ENCODE measurements at places on chromosomes 2 and 18.

DNA sequence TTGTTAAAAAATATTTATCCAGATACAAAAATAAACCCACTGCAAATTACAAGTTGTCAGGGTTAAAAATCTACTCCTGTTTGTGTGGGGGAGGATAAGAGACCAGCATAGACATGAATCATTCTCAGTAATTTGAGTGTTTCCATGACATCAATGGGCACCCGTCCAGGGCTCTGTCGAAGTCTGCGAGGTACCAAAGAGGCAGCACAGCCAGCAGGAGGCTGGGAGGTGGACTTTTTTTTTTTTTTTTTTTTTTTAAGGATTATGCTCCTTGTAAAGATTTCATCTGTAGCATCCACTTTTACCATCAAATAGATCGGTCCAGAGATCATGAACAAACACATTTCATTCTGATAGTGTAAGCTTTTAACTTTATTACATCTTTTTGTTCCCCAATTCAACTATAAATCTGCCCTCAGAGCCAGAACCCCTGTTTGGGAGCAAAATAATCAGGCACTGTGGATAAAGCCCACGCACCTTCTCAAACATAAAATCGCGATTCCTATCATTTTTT lies 182.0 kb downstream of the TCF4 start:
- DNase-seq = no peak

- DNase-seq = no peak
Observed at GRCh38 chr2:220152281-220152935, 525.0 kb downstream of the SLC4A3 start.

DNA sequence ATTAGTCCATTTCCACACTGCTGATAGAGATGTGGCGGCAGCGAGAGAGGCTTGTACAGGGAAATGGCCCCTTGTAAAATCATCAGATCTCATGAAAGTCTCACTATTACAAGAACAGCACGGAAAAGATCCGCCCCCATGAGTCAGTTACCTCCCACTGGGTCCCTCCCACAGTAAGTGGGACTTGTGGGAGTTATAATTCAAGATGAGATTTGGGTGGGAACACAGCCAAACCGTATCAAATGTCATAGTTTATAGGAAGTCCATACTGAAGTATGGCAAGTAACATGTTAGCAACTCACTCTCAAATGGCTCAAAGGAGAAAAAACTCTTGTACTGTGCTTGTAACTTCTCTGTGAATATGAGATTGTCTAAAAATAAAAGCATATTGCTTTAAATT lies 56.1 kb downstream of the FARP2 start:
- no peak for DNase-seq

GRCh38 chr2:167294776-167295140 lies 406.5 kb downstream of the XIRP2 start:
- no peak for DNase-seq

- DNase-seq = no peak
Observed at GRCh38 chr2:231927566-231927890, 1.3 kb upstream of the NPPC start.

DNA sequence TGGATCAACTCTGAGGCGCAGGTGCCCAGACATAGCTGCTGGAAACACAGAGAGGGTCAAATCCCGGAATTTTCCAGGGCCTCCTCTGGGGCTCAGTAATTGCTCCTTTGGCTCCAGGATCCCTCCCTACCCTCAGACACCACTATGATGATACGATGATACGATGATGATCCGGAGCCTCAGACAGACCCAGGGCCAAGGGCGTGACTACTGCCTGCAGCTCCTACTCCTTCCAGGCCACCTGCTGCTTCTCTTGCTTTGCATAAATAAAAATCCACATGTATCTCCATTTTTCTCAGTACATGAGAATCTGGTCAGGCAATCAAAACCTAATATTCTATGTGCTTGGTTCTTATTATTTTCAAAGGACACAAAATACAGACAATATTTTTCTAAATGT lies 33.7 kb downstream of the MRPL35 start:
- no peak for DNase-seq
